ENCODE measurements at places on chromosomes 3 and 15. TPM values are rescaled to one million over a fixed set of nuclear protein-coding genes. Genes with fewer than 3 reads are reported as not detected.

Gene AADACL2
- total RNA-seq: not detected

- peak; percentile 78 for DNase-seq
Observed at GRCh38 chr15:75606711-75607699, 18.5 kb downstream of the SNUPN start.

Gene STAB1
- total RNA-seq: 0.07 TPM

Gene CPLX3
- 0.09 TPM for total RNA-seq

- DNase-seq: no peak
Observed at GRCh38 chr3:33006081-33006480, 54.6 kb downstream of the CCR4 start.

DNA sequence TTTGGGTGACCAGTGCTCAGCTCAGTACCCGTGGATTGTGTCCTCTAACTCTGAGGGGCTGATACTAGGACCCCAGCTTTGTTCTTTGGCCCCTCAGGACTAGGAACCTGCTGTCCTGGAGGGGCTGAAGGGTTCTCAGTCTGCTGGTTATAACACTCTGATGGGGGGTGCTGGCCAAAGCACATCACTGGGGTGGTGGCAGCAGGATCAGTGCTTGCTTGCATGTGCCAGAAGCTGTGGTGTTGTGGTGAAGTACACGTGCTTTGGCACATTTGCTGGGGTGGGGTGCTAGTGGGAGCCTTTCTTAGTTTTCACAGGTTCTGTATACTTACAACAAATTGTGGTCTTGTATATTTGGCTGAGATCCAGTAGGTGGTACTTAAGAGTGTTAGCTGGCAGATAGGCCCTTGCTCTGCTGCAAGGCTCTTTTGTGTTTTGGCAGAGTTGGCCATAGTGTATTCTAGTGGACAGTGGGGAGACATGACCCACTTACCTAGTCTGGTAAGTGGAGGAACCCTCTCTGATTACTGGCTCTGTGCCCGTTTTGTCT is 344.3 kb downstream of the EDEM1 start:
- no peak for DNase-seq

Gene ZPLD1
- not detected for total RNA-seq

GRCh38 chr3:72798552-72799195 is 49.6 kb downstream of the SHQ1 start:
- DNase-seq: no peak

DNA sequence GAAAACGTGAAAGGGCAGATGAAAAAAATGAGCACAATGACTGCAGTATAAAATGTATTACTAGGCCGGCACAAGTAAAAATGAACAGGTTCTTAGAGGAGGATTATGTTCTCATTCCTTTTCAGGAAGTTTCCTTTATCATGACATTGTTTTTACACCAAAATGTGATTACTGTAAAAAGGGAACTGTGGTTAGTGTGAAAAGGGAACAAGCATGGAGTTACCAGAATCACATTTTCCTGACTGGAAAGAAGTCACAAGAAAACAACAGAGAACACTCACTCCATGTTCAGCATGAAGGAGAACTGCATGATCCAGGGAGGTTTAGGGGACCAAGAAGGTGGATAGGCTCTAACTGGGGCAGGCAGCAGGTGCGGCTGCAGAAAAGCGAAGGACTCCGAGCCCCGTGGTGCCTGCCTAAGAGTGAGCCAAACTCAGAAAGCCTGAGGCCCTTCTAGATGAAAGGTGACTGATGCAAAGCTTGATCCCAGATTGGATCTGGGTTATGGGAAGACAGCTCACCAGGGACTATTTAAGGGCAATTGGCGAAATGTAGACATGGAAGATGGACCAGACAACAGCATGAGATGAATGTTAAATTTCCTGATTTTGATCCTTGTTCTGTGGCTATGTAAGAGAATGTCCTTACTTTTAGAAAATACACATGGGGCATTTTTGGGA is 77.3 kb downstream of the CCR1 start:
- no peak for DNase-seq

Gene RBM5
- total RNA-seq: 154 TPM

DNA sequence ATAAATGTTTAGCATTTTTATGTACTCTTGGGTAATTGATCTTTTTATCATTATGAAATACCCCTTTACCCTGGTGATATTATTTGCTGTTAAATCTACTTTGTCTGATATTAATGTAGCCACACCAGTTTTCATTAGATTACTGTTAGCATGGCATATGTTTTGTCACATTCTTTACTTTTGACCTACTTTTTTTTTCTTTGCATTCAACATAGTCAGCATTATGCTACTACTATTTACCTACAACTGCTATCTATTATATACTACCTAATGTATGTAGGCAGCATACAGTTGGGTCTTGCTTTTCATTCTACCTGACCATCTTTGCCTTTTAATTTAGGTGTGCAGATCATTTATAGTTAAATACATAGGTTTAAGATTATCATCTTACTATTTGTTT is 1429.6 kb upstream of the ALCAM start:
- DNase-seq: no peak

- DNase-seq: no peak
Observed at GRCh38 chr3:184578822-184579221, 17.2 kb downstream of the EPHB3 start.

Gene NTRK3
- 1.6 TPM for total RNA-seq

Gene PSTPIP1
- total RNA-seq: 182 TPM

Gene LYZL4
- not detected for total RNA-seq

DNA sequence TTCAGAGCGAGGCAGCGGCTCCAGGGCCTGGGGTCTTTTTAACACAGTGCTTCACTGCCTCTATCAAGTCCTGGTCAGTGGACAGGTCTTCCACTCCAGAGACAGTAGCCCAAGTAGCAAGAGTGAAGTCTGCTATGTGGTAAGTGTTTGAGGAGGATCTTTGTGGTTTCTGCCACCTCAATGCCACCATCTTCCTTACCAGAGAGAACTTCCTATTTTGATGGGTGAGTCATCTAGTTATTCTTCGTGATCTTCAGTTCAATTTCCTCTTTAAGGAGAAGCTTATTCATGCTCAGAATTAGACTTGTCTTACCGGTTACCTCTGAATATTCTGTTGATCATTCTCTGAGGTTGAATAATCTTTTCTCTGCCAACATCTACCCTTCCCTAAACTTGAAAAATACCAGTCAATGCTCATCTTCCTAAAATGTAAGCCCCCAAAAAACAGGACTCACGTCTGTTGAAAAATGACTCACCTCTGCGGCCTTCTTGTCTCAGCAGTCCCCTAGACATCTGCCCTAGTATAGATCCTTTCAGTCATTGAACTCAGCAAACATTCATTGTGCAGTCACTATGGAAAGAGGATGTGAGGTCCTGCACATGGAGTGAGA is 32.2 kb upstream of the BCL6 start:
- peak; percentile 82 for DNase-seq

DNA sequence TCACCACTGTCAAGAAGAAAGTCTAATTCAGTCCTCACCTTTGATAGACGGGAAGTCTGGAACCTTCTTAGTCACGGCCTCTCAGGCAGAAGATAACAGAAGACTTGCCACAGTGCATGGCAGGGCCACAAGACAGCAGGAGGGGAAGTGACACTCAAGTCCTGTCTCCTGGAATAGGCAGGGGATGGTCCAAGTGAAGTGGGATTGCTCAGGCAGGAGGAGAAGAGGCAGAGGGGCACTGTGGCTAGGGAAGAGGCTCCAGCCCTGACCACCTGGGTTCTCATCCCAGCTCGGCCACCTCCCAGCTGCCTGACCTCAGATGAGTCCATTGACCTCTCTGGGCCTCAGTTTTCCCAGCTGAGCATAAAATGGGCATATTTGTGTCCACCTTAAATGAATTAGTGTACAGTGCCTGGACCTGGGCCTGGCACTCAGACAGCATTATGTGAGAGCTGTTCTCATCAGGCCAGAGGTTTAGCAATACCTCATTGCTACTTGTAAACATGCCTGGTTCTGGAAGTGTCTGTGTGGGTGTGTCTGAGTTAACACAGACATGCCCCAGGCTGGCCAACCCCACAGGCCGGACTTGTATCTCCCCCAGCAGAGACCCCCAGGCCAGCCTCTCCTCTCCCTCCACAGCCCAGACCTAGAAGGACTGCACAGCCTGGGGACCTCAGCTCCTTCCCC is 11.5 kb upstream of the PCSK6 start:
- DNase-seq: peak; percentile 61

DNA sequence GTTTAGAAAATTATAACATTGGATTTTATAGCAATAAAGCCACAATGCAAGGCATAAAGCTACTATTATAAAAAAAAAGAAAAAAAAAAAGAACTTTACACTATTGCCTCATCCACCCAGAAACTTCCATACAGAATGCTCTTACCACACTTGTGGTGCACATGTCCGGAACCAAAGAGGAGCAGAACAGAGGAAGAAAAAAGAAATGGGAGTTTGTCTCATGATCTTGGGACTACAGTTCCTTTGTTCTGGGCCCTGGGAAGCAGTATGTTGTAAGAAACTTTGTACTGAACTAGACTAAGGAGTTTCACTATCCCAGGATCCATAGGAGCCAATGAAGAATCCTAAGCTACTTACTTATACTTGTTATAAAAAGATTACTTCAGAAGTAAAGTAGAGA is 36.1 kb downstream of the FMN1 start:
- no peak for DNase-seq

- DNase-seq: no peak
Observed at GRCh38 chr3:88076712-88077111, 17.7 kb downstream of the ZNF654 start.

DNA sequence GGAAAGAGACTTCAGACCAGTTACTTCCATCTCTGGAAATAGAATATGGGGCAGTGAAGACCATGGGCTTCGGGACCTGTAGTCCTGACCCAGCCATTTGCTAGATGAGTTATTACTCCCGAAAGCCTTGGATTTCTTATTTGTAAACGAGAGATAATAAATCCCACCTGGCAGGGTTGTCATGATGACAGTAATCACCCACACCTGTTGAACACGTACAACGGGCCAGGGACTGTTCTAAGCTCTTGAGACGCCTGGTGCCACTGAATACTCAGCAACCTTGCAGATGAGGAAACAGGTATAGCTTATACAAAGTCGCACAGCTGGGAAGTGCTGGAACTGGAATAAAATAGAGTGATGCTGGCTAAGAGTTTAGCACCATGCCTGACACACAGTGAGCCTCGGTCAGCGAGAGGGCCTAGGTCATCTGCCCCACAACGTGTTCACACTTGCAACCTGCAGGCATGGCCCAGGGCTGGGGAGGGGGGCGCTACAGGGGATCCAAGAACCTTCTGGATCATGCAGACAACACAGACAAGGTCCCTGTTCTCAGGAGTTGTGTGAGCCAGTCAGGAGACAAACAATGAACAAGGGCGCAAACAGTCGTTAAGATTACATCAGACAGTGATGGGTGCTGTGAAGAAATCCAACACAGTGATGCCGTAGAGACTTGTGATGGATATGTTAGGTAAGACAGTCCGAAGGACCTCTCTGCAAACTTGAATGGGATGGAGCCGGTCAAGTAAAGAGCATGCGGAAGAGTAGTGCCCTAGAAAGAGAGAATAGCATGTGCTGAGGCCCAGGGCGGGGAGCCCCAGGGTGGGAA is 89.2 kb downstream of the CORO2B start:
- DNase-seq: no peak

DNA sequence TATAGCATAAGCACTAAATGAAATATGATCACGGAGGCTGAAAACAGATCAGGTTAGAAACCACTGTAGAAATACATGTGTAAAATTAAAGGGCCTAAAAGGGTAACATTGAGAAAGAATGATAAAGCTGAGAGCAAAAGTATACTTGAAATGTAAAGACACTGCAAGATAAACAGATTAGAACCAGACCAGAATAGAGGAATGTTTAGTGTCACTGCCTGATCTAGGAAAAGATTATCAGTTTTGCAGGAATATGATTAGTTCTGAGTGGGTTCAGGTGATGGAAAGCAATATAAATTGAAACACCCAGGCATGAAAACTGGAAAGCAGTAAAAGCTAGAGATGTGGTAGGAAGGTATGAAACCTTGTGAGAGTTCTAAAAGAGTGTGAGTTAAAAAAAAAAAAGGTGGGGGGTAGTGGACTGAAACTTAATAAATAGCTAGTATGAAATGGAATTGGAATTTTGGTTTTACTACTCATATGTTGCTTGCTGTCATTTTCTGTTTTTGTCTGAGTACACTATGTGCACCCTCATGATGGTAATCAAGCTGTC is 16.0 kb upstream of the C3orf38 start:
- no peak for DNase-seq

- no peak for DNase-seq
Observed at GRCh38 chr3:3739330-3740060, 59.7 kb upstream of the LRRN1 start.

Gene GOLGA8S
- 0.07 TPM for total RNA-seq

Gene FOXL2
- not detected for total RNA-seq

- peak; percentile 87 for DNase-seq
Observed at GRCh38 chr15:28086175-28086703, 12.9 kb downstream of the OCA2 start.

Gene NRROS
- total RNA-seq: 38.2 TPM

Measured in activated CD4-positive, alpha-beta T cell treated with anti-CD3 and anti-CD28 coated beads, Interleukin-2, amount 10 ng/mL, durations not matched to agents 24 days and 14 days (primary cell).